ENCODE measurements at places on chromosomes 12 and 14.

GRCh38 chr14:50791201-50791600 lies 39.8 kb downstream of the NIN start:
- no peak overlapping the region for H3K4me3 ChIP-seq
- peaks cover 9% of the 10 kb centered on the region for H3K4me1 ChIP-seq
- DNase-seq = no peak
- H3K36me3 ChIP-seq = peaks cover 20% of the 10 kb centered on the region
- H3K27ac ChIP-seq = no peak overlapping the region

GRCh38 chr14:85252011-85252410 lies 277.9 kb upstream of the FLRT2 start:
- H3K27me3 ChIP-seq = no peaks in the 10 kb centered on the region
- H3K4me3 ChIP-seq = no peak overlapping the region
- peaks cover 17% of the 10 kb centered on the region for H3K4me1 ChIP-seq
- H3K27ac ChIP-seq = no peak overlapping the region

DNA sequence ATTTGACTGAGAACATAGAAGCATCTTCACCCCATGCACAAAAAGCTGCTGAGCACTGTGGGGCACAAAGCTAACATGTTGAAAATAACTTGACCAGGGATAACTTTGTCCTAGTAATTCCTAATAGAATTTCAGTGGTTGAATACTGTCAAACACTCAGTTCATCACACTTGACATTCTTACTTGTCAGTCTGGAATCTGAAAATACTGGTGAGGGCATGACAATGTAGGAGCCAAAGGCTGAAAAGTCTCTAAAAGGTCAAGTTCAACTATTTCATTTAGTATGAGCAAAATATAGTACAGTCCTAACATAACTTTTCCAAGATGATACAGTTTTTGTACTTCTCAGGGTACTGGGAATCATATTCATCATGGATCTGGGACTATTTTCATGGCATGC lies 504.4 kb upstream of the LMO3 start:
- DNase-seq = peak; percentile 22
- H3K36me3 ChIP-seq = no peaks in the 10 kb centered on the region
- H3K27me3 ChIP-seq = no peaks in the 10 kb centered on the region
- H3K27ac ChIP-seq = no peak overlapping the region
- H3K4me1 ChIP-seq = no peaks in the 10 kb centered on the region
- no peak overlapping the region for H3K4me3 ChIP-seq

DNA sequence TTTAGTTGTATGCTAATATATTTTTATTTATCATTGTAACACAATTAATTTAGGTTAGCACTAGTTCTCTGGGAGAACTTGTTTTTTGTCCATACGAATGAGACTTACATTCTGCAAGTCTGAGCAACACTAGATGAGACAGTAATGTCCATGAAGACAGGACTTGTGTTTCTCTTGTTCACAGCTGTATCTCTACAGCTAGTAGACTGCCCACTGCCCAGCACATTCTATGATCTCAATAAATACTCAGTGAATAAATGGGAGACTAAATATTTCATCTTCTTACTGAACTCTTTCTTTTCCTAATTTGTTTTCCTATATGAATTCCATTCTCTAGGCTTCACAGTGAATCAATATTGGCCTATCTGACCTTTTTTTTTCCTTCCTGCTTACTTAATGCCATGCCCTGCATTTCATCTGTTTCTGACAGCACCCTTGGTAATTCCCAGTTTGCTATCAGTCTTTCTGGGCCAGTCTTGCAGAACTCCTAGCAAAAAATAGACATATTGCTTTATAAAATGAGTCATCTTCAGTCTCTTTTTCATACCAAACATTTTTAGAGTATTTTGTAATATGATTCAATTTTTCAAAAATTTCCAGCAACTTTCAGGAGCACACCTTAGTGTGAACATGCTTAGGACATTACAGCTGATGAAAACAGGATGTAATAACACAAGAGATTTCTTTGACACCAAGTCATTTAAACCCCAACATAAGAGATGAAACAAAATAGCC lies 185.5 kb upstream of the ATP2B1 start:
- no peaks in the 10 kb centered on the region for H3K27me3 ChIP-seq
- H3K36me3 ChIP-seq = no peaks in the 10 kb centered on the region
- peak overlapping the region; percentile 21 for H3K27ac ChIP-seq
- H3K4me3 ChIP-seq = no peak overlapping the region

DNA sequence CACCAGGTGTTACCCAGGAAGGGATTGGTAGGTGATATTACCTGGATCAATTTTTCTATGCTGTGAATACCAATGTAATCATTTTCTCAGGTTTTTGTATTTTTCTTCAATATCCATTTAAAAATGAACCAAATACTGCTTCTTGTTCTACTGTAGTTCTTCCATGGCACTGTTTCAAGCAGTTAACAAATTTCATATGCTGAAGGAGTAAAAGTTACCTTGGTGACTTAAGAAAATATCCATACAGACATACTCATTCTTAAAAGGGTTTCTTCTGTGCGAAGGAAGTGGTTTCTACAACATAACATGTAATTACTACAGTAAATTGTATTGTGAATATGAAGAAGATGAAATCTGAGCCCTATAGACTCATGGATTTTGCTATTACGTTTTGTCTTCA lies 222.5 kb downstream of the TMEM117 start:
- H3K27me3 ChIP-seq = no peaks in the 10 kb centered on the region
- DNase-seq = no peak
- H3K4me1 ChIP-seq = no peaks in the 10 kb centered on the region
- no peaks in the 10 kb centered on the region for H3K36me3 ChIP-seq

DNA sequence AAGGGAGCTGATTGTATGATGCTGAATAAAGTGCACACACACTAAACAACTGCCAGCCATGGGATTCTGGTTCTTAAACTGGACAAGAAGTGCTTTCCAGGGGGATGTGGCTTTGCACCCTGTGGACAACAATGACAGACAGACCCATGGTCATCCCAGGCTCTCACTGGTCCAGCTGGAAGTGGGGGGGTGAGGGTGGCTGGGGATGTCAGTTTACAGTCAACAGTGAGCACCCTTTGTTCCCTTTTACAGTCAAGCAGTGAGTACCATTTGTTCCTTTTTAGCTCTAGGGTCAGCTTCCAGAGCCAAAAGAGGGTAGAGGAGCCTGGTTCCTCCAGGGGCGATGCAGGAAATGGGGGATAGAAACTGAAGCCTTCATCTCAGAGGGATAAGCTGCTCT lies 100.7 kb downstream of the SMOC1 start:
- no peaks in the 10 kb centered on the region for H3K36me3 ChIP-seq
- H3K27me3 ChIP-seq = no peaks in the 10 kb centered on the region
- no peak overlapping the region for H3K4me3 ChIP-seq
- no peak for DNase-seq
- H3K4me1 ChIP-seq = no peaks in the 10 kb centered on the region
- H3K27ac ChIP-seq = no peak overlapping the region

- H3K4me1 ChIP-seq = peaks cover 10% of the 10 kb centered on the region
- H3K27ac ChIP-seq = peak overlapping the region; percentile 4
- peak; percentile 87 for DNase-seq
- H3K27me3 ChIP-seq = no peaks in the 10 kb centered on the region
Observed at GRCh38 chr14:105322791-105323556, 8.4 kb downstream of the PACS2 start.

- H3K4me1 ChIP-seq = peaks cover 28% of the 10 kb centered on the region
- DNase-seq = no peak
- H3K27ac ChIP-seq = no peak overlapping the region
- H3K27me3 ChIP-seq = no peaks in the 10 kb centered on the region
Observed at GRCh38 chr12:42789808-42790760, 200.5 kb upstream of the PRICKLE1 start.

- H3K27me3 ChIP-seq = no peaks in the 10 kb centered on the region
- no peaks in the 10 kb centered on the region for H3K4me1 ChIP-seq
- no peak for DNase-seq
- H3K27ac ChIP-seq = no peak overlapping the region
Observed at GRCh38 chr14:89165189-89166181, 251.5 kb downstream of the FOXN3 start.

GRCh38 chr12:78293059-78293686 lies 462.5 kb downstream of the NAV3 start:
- no peaks in the 10 kb centered on the region for H3K27me3 ChIP-seq
- peaks cover 32% of the 10 kb centered on the region for H3K4me1 ChIP-seq
- H3K27ac ChIP-seq = no peak overlapping the region
- H3K36me3 ChIP-seq = no peaks in the 10 kb centered on the region

GRCh38 chr12:107635139-107635538 lies 50.5 kb upstream of the PWP1 start:
- no peaks in the 10 kb centered on the region for H3K4me1 ChIP-seq
- H3K4me3 ChIP-seq = no peak overlapping the region
- no peak overlapping the region for H3K27ac ChIP-seq
- DNase-seq = no peak
- H3K27me3 ChIP-seq = no peaks in the 10 kb centered on the region

DNA sequence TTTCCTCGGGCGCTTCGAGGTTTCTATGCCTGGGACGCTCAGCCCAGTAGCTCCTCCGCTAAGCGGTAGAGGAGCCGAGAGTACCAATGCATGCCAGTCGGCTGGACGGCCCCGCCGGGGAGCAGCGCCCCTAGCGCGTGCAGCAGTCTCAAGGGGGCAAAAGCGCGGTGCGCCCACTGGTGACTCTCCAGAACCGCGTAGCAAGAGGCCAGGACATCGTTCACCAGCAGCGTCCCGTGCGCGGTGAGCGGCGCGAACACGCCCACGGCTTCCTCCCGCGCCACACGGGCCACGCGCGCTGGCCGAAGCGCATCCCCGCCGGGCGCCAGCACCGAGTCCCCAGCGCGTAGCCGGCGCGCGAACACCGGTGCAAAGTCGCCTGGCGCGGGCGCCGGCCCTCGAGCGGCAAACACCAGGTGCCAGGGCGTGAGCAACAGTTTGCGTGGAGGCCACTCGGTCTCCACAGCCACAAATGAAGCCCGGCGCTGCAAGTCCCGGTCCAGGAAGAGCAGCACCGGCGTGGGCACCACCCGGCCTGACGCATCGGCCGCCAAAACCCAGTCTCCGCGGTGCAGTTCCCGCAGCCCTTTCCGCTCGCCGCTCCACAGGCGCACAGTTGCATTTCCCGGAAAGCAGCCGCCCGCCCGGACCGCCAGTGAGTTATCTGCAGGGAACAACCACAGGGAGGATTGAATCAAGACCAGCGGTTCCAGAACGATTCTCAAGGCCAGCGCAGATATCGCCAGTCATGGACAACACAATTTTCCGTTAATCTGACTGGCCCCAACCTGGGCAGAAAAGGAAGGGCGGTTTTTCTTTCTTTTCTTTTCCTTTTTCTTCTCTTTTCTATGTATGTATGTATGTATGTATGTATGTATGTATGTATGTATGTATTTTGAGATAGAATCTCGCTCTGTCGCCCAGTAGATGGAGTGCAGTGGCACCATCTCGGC lies 4.5 kb downstream of the DHH start:
- DNase-seq = peak; percentile 91
- H3K27me3 ChIP-seq = peaks cover 51% of the 10 kb centered on the region
- no peaks in the 10 kb centered on the region for H3K36me3 ChIP-seq
- H3K27ac ChIP-seq = no peak overlapping the region

DNA sequence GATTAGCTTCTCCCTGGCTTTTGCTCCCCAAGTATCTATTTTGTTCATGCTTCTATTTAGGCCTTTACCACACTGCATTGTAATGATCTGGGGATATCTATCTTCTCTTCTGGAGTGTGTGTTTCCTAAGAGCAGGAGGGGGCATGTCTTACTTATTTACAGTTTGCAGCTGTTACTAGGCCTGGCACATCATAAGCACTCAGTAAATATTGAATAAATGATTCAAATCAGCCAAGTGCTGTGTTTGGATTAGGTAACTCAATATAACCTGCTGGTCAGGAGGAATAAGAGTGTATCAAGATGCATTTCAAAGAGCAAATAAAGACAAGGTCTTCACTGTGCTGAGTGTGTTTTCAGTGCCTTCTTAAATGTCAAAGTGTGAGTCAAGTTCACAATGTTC lies 186.1 kb downstream of the FOXG1 start:
- H3K36me3 ChIP-seq = no peaks in the 10 kb centered on the region
- no peak overlapping the region for H3K27ac ChIP-seq
- no peaks in the 10 kb centered on the region for H3K27me3 ChIP-seq

GRCh38 chr12:110223777-110224378 lies 57.2 kb upstream of the ATP2A2 start:
- peaks cover 14% of the 10 kb centered on the region for H3K4me1 ChIP-seq
- H3K27ac ChIP-seq = peak overlapping the region; percentile 78
- H3K27me3 ChIP-seq = no peaks in the 10 kb centered on the region

DNA sequence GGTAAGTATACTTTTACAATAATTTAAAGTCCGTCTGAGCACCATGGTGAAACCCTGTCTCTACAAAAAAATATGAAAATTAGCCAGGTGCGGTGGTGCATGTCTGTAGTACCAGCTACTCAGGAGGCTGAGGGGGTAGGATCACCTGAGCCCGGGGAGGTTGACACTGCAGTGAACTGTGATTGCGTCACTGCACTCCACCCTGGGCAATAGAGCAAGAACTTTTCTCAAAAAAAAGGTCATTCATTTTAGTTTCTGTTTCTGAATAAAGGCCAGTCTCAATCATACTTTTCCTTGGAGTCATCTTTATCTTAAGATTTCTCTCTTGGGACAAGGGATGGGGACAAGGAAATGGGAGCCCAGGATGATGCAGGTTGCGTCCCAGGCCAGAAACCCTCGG lies 12.9 kb downstream of the ANKRD13A start:
- peak overlapping the region; percentile 37 for H3K27ac ChIP-seq
- peaks cover 55% of the 10 kb centered on the region for H3K36me3 ChIP-seq
- H3K4me3 ChIP-seq = no peak overlapping the region
- DNase-seq = no peak
- peaks cover 10% of the 10 kb centered on the region for H3K4me1 ChIP-seq

- no peaks in the 10 kb centered on the region for H3K36me3 ChIP-seq
- H3K27ac ChIP-seq = no peak overlapping the region
- DNase-seq = no peak
- no peaks in the 10 kb centered on the region for H3K27me3 ChIP-seq
Observed at GRCh38 chr12:49236423-49236822, 28.5 kb upstream of the TUBA1C start.

GRCh38 chr14:89036371-89036770 lies 211.9 kb downstream of the TTC8 start:
- no peak overlapping the region for H3K4me3 ChIP-seq
- H3K27ac ChIP-seq = no peak overlapping the region
- peaks cover 17% of the 10 kb centered on the region for H3K27me3 ChIP-seq
- H3K4me1 ChIP-seq = peaks cover 6% of the 10 kb centered on the region

- peaks cover 11% of the 10 kb centered on the region for H3K4me1 ChIP-seq
- no peak overlapping the region for H3K4me3 ChIP-seq
- no peak overlapping the region for H3K27ac ChIP-seq
- peak; percentile 55 for DNase-seq
- peaks cover 38% of the 10 kb centered on the region for H3K36me3 ChIP-seq
Observed at GRCh38 chr12:122126713-122127597, 47.1 kb downstream of the IL31 start.

- no peak for DNase-seq
- H3K36me3 ChIP-seq = no peaks in the 10 kb centered on the region
- no peaks in the 10 kb centered on the region for H3K27me3 ChIP-seq
- peaks cover 6% of the 10 kb centered on the region for H3K4me1 ChIP-seq
Observed at GRCh38 chr14:51318813-51319597, 79.0 kb downstream of the TMX1 start.

DNA sequence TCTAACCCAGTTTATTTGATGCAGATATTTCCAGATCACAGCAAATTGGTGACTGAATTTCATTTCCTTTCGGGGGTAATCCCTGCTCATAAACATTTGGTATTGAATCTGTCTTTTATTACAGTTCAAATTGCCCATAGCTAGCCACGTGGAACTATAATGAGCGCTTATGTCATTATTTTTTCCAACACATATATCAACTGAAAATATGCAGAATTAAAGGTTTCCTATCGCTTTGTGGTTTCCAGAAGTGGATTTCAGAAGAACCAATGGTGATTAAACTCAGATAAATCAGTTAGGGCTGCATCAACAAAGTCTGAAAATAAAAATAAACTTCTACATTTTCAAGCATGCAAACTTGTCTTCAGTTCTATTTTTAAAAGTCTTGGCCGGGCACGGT lies 111.9 kb downstream of the PIK3C2G start:
- no peak overlapping the region for H3K4me3 ChIP-seq
- no peaks in the 10 kb centered on the region for H3K27me3 ChIP-seq
- H3K27ac ChIP-seq = no peak overlapping the region
- H3K36me3 ChIP-seq = no peaks in the 10 kb centered on the region
- no peaks in the 10 kb centered on the region for H3K4me1 ChIP-seq
